ENCODE measurements at places on chromosomes 5 and 9.

DNA sequence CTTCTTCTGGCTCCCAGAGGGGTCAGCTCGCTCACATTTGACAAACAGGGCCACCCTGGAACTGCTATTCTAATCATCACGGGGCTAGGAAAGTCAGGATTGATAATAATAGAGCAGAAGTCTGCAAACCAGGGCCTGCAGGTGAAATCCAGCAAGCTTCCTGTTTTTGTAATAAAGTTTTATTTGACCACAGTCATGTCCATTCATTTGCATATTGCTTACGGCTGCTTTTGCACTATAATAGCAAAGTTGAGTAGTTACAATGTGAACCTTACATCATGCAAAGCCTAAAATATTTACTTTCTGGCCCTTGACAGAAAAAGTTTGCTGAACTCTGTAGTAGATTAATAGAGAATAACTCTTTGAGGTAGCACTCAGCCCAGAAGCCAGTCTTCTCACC, 63.2 kb upstream of the CTXN3 start:
- DNase-seq = no peak

GRCh38 chr5:56829137-56829908, 14.0 kb downstream of the MAP3K1 start:
- DNase-seq = no peak

GRCh38 chr5:72194846-72195245, 87.6 kb downstream of the MAP1B start:
- no peak for DNase-seq

DNA sequence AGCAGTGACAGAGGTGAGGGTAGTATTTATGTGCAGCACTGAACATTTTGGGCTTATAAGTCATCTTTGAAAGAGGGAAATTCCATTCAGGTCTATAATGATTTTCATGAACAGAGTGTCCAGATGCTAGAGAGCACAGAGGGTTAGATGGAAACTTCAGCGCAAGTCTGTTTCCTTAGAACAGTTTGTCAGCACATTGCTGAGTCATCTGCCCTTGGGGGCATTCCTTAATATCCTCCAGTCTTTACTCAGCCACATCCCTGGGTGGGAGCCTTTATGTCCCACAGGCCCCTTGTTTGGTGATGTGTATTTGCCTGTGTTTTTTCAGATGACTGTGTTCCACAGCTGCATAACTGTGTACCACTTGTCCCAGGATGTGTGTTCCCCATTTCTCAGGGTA, 138.5 kb upstream of the S1PR3 start:
- DNase-seq = peak; percentile 98

GRCh38 chr5:157930710-157931109, 71.8 kb upstream of the CLINT1 start:
- DNase-seq = no peak

DNA sequence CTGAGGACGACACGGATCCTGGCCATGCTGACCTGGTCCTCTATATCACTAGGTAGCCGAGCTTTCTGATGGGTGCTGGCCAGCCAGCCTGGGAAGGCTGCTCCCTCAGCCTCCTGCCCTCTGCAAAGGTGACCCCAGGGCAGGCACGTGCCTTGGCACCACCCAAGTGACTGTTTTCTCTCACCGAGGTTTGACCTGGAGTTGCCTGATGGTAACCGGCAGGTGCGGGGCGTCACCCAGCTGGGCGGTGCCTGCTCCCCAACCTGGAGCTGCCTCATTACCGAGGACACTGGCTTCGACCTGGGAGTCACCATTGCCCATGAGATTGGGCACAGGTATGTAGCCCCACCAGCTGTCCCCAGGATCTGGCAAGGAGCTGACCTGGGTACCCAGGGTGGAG, 3.8 kb downstream of the ADAMTS13 start:
- DNase-seq = no peak

DNA sequence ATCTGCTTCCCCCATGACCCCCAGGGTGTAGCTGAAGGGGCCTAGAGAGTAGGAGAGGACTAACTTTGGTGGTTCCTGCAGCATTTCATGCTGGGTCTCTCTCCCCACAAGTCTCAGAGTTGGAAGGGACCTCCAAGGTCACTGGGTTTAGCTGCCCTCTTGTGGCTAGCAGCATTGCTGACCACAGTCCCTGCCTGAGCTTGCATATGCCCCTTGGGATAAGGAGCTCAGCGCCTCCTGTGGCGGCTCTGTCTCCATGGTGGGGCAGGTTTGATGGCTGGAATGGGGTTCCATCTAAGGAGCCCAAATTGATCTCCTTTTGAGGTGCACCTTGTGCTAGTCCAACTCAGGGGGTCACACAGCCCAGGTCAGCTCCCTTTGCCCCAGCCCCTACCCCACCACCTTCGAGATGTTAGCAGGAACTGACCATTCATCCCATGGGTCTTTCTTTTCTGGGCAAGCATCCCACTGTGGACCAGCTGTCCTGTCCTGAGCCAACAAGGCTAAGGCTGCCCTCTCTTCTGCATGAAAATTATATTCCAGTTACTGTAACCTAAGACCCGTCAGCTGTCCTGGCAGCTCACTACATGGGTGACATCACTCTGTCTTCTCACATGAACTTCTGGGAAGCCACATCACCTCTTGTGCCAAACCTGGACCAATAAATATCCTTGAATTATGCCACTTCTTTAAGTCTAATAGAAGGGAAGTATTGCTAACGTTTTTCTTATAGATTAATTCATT, 196.2 kb downstream of the HSPA4 start:
- DNase-seq = peak; percentile 60

DNA sequence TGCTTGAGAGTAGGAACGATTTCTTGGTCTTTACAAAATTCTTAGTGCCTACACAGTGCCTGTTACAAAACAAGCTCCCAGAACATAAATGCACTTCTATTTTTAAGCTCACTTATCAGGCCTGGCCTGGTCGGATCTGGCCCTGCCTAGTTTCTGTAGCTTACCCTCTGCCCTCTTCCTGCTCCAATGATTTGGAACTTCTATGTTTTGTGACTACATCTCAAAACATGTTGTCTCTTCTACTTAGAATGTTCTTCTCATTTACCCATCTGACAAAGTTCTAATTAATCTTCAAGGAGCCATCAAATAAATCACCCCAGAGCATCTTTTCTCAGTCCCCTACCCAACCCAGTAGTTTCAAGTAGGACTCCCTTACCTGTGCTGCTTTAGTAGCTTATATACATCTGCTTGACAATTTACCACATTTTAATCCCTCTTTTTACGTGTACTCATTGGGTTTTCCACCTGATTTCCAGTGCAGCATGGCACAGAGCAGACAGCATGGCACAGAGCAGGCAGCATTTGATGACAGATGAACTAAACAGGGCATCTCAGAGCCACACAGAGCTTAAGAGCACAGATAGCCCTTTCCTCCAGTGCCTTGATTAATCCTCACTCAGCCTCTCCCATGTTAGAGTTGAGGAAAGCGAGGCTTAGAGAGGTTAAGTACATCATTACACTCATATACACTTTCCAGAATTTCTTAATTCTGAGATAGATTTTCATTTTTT, 171.9 kb downstream of the MAPKAP1 start:
- DNase-seq = no peak

GRCh38 chr5:123545506-123545905, 33.5 kb downstream of the CSNK1G3 start:
- DNase-seq = peak; percentile 23

- DNase-seq = no peak
Observed at GRCh38 chr9:69134412-69134811, 39.7 kb upstream of the TJP2 start.

DNA sequence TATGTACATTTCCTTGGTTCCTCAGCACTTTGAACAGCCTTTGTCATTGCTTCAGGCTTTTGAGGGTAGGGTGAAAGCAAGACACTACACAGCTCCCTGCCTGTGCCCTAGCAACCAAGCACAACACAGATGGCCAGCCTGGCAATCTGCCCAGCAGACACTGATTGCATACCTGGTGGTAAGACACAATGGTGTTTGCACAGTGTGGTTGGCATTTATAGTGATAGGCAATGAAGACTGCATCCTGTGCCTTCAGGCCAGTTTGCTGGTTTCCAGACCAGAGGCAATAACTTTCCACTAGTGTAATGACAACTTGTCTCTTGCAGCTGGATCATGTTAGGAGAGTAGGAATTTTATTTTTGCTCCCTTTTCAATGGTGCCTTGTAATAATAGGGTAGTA, 144.5 kb upstream of the TNC start:
- DNase-seq = peak; percentile 47

DNA sequence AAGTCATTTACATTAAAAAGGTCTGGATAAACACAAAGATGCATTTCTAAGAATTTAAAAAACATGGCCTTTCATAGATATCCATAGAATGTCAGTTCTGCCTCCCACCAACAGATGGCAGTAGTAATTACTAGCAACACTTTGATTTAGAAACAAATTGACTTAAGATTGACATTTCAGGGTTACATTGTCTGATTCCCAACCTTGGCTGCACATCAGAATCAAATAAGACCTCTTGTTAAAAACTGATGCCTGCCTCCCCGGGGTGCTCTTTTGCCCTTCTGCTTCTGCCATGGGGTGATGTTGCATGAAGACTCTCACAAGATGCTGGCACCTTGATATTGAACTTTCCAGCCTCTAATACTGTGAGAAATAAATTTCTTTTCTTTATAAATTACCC, 146.2 kb upstream of the GPR151 start:
- DNase-seq = peak; percentile 34

DNA sequence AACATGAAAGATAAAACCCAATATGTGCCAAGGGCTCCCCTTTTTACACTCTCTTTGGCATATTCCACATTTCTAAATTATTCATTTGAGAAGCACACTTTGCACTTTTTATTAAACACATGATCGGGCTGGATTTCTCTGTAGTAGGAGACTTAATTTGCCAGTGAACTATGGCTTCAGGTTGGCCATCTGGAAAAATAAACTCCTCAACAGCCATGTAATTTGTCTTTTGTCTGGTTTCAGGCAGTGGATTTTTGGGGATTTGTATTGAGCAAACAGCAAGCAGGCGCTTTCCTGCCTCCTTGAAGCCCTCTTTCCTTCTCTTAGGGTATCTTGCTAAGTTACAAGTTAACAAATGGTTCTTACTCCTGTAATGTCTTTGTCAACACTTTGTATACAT, 73.0 kb upstream of the DMRTA1 start:
- DNase-seq = no peak

GRCh38 chr5:32836176-32836575, 125.1 kb downstream of the NPR3 start:
- DNase-seq = no peak

DNA sequence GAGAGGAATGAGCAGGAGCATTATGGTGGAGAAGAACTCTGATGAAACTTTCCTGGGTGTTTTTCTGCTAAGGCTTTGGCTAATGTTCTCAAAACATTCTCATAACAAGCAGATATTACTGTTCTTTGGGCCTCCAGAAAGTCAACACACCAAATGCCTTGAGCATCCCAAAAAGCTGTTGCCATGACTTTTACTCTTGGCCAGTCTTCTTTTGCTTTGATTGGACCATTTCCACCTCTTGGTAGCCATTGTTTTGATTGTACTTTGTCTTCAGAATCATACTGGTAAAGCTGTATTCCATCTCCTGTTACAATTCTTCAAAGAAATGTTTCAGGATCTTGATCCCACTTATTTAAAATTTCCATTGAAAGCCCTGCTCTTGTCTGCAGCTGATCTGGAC, 139.6 kb downstream of the MAN2A1 start:
- DNase-seq = no peak

Measured in iris pigment epithelial cell (primary cell).